ENCODE measurements at places on chromosomes 2 and 18.

GRCh38 chr2:5867056-5867455, 174.9 kb downstream of the SOX11 start:
- no peak for DNase-seq

GRCh38 chr2:11305958-11306357, 38.5 kb downstream of the ROCK2 start:
- peak; percentile 80 for DNase-seq

- DNase-seq: no peak
Measured at GRCh38 chr2:12979066-12979465, 262.3 kb downstream of the TRIB2 start.

DNA sequence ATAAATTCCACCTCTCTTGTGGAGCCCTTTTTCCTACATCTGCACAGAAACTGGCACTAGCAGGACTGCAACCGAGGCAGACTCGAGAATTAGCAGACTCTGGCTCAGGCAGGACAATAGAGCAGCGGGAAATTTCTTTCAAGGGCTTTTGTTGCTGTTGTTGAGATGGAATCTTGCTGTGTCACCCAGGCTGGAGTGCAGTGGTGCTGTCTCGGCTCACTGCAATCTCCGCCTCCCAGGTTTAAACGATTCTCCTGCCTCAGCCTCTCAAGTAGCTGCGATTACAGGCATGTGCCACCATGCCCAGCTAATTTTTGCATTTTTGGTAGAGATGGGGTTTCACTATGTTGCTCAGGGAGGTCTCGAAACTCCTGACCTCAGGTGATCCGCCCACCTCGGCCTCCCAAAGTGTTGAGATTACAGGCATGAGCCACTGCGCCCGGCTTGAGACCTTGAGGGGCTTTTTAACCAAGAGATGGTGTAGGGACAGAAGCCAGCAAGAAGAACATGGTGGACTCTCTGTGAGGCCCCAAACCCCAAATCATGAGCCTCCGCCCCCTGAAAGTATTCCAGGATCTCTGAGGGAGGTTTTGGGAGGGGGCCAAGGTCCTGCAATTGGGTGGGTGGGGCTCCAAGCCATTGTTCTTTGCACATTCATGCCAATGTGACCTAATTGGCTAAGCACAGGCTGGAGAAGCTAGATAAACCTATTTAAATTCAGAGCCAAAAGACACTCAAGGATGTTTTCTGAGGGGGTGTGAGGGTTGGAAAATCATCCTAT, 68.4 kb upstream of the MSH2 start:
- DNase-seq: no peak

- DNase-seq: peak; percentile 13
Measured at GRCh38 chr2:235494716-235495372, 1.0 kb downstream of the AGAP1 start.

- no peak for DNase-seq
Measured at GRCh38 chr18:58505181-58505580, 123.7 kb downstream of the ALPK2 start.

GRCh38 chr18:38563396-38563980, 997.9 kb upstream of the CELF4 start:
- no peak for DNase-seq

GRCh38 chr2:74105413-74105812, 42.3 kb downstream of the BOLA3 start:
- DNase-seq: no peak
